ENCODE measurements at places on chromosomes 12 and 14. TPM values are rescaled to one million over a fixed set of nuclear protein-coding genes. Genes with fewer than 3 reads are reported as not detected.

RASAL1 gene
- total RNA-seq, result 0.30 TPM

APOF gene
- total RNA-seq, result not detected

CPM gene
- 5.3 TPM for total RNA-seq

CLEC2A gene
- not detected for total RNA-seq

PLA2G1B gene
- not detected for total RNA-seq

OTX2 gene
- not detected for total RNA-seq

MOK gene
- 21.9 TPM for total RNA-seq

CAPS2 gene
- total RNA-seq, result 0.38 TPM

Measured in A549 treated with GW870086 at 1 μM for 4 hours (cell line).